Neural progenitor cell (in vitro differentiated cells): ENCODE measurements at places on chromosomes 3 and 15.

- H3K36me3 ChIP-seq: peaks cover 3% of the 10 kb centered on the region
- no peak overlapping the region for H3K27ac ChIP-seq
- peaks cover 10% of the 10 kb centered on the region for H3K4me1 ChIP-seq
- no peak overlapping the region for H3K4me3 ChIP-seq
These were observed 47.4 kb downstream of the TJP1 start for GRCh38 chr15:29774900-29775299.

GRCh38 chr3:145191543-145191942 is 969.4 kb downstream of the PLOD2 start:
- no peak overlapping the region for H3K27ac ChIP-seq
- H3K4me1 ChIP-seq: no peaks in the 10 kb centered on the region
- no peaks in the 10 kb centered on the region for H3K36me3 ChIP-seq
- H3K27me3 ChIP-seq: no peaks in the 10 kb centered on the region
- no peak overlapping the region for H3K4me3 ChIP-seq
- no peak for DNase-seq

DNA sequence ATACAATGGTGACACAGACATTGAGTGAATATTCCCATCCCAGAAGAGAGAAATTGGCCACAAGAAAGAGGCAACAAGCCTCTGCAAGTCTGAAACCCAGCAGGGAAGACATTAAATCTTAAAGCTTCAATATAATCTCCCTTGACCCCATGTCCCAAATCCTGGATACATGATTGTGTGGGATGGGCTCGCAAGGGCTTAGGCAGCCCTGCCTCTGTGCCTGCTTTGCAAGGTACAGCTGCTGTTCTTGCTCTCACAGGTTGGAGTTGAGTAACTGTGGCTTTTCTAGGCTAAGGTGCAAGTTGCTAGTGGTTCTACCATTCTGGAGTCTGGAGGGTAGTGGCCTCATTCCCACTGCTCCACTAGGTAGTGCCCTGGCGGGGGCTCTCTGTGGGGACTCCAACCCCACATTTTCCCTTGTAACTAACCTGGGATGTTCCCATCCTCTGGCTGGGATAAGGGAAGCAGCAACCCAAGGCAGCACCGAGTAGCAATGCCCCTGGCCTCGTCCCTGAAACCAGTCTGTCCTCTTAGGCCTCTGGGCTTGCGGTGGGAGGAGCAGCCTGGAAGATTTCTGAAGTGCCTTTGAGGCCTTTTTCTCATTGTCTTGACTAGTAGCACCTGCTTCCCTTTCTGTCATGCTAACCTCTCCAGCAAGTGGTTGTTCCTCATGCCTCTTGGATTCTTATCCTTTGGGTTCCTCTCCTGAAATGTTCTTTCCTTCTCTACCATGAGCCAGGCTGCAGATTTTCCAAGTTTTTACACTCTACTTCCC is 90.0 kb downstream of the FAM174B start:
- H3K4me1 ChIP-seq: peaks cover 9% of the 10 kb centered on the region
- DNase-seq: no peak
- H3K27me3 ChIP-seq: no peaks in the 10 kb centered on the region

DNA sequence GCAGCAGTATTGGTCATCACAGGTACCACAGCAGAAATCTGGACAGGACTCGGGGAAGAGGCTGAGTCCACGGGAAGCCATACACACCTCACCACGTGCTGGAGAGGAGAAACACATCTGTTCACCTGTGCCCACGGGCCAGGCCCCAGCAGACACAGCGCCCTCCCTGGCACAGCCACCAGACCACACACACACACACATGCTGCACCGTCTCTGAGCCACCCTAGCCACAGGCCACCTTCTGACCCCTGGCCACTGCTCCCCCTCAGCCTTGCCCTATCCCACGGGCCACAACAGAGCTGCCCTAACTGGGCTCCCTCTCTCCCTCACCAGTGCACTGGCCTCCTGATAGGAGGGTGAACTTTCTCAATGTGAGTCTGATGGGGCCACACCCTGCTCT is 2.8 kb downstream of the SHISA5 start:
- no peak for DNase-seq
- H3K4me3 ChIP-seq: no peak overlapping the region
- no peak overlapping the region for H3K27ac ChIP-seq
- H3K36me3 ChIP-seq: no peaks in the 10 kb centered on the region
- no peaks in the 10 kb centered on the region for H3K27me3 ChIP-seq
- peaks cover 8% of the 10 kb centered on the region for H3K4me1 ChIP-seq

DNA sequence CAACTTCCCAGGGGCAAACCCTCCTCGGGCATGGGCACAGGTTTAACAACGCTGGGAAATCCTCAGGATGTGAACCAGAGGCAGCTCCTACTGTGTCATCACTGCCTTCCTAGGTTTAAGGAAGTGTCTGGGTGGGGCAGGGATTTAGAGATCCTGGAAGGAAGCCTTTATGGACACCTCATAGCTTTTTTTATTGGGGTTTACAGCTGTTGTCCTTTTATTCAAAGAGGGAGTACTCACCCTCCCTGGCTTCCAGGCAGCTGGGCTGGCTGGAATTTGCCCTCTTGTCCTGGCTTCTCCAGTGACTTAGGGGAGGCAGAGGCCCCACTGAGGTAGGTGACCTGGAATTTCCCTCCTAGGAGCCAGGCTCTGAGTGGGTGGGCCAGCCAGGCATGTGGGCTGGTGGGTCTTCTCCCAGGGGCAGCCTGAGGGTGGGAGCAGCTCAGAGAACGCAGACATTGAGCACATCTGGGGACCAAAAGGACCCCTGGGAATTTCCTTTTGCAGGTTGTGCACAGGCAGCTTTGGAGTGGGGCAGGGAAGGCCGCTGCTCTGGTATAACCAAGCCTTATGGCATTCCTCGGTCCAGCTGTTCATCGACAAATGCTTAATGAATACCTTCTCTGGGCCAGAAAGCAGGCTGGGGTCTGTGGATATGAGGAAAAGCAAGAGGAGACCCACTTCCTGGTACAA is 13.5 kb upstream of the FAM3D start:
- H3K4me3 ChIP-seq: no peak overlapping the region
- H3K27me3 ChIP-seq: no peaks in the 10 kb centered on the region
- H3K36me3 ChIP-seq: no peaks in the 10 kb centered on the region
- no peak for DNase-seq
- no peaks in the 10 kb centered on the region for H3K4me1 ChIP-seq

- H3K4me1 ChIP-seq: peaks cover 8% of the 10 kb centered on the region
- no peaks in the 10 kb centered on the region for H3K36me3 ChIP-seq
- H3K4me3 ChIP-seq: no peak overlapping the region
- no peak overlapping the region for H3K27ac ChIP-seq
- no peak for DNase-seq
- no peaks in the 10 kb centered on the region for H3K27me3 ChIP-seq
These were observed 75.8 kb upstream of the GATA2 start for GRCh38 chr3:128568602-128569490.

- no peak for DNase-seq
- H3K4me3 ChIP-seq: no peak overlapping the region
- no peaks in the 10 kb centered on the region for H3K27me3 ChIP-seq
- peaks cover 16% of the 10 kb centered on the region for H3K4me1 ChIP-seq
- no peak overlapping the region for H3K27ac ChIP-seq
These were observed 101.7 kb upstream of the COL8A1 start for GRCh38 chr3:99536555-99537314.

- no peaks in the 10 kb centered on the region for H3K36me3 ChIP-seq
- no peak for DNase-seq
- no peak overlapping the region for H3K4me3 ChIP-seq
- no peak overlapping the region for H3K27ac ChIP-seq
These were observed 770.6 kb upstream of the CFAP20DC start for GRCh38 chr3:59820352-59820934.

- H3K4me1 ChIP-seq: no peaks in the 10 kb centered on the region
- H3K27ac ChIP-seq: no peak overlapping the region
- no peaks in the 10 kb centered on the region for H3K27me3 ChIP-seq
- no peak overlapping the region for H3K4me3 ChIP-seq
- no peaks in the 10 kb centered on the region for H3K36me3 ChIP-seq
These were observed 14.5 kb downstream of the MAN2A2 start for GRCh38 chr15:90917569-90917968.

GRCh38 chr15:66578286-66578875 is 12.6 kb upstream of the LCTL start:
- no peaks in the 10 kb centered on the region for H3K4me1 ChIP-seq
- no peak overlapping the region for H3K4me3 ChIP-seq
- no peaks in the 10 kb centered on the region for H3K27me3 ChIP-seq
- no peak for DNase-seq
- no peaks in the 10 kb centered on the region for H3K36me3 ChIP-seq

DNA sequence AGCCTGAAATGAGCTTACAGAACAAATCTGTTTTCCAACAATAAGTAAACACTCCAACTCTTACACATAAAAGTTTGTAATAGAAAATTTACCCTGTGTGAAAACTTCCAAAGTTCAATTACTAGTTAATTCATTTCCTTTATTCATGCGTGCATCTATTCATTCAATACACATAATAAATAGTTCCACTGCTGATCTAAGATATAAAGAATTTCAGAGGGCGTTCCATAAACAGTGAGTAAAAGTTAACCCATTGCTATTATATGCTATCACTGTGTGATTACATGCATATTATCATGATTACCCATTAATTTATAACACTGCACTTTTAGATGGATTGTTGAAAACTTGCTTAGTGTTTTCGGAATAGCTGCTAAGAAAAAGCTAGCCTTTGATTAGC is 36.2 kb upstream of the CFAP20DC start:
- H3K27me3 ChIP-seq: no peaks in the 10 kb centered on the region
- H3K4me1 ChIP-seq: peaks cover 12% of the 10 kb centered on the region

- no peak for DNase-seq
- no peaks in the 10 kb centered on the region for H3K36me3 ChIP-seq
- H3K4me3 ChIP-seq: no peak overlapping the region
- H3K27me3 ChIP-seq: no peaks in the 10 kb centered on the region
- no peak overlapping the region for H3K27ac ChIP-seq
- H3K4me1 ChIP-seq: no peaks in the 10 kb centered on the region
These were observed 5.5 kb downstream of the FGF7 start for GRCh38 chr15:49428409-49429095.

DNA sequence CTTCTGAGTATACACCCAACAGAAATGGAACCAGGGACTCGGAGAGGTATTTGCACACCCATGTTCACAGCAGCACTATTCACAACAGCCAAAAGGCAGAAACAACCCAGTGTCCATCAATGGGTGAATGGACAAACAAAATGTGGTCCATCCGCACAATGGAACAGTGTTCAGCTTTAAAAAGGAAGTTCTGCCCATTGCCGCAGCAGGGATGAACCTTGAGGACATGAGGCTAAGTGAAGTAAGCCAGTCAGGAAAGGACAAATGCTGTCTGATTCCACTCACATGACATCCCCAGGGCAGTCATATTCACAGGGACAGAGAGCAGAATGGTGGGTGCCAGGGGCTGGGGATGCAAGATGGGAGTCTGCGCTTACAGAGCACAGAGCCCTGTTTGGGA is 7.5 kb downstream of the IQSEC1 start:
- no peak overlapping the region for H3K4me3 ChIP-seq
- H3K27ac ChIP-seq: no peak overlapping the region
- H3K36me3 ChIP-seq: no peaks in the 10 kb centered on the region
- H3K4me1 ChIP-seq: peaks cover 6% of the 10 kb centered on the region

DNA sequence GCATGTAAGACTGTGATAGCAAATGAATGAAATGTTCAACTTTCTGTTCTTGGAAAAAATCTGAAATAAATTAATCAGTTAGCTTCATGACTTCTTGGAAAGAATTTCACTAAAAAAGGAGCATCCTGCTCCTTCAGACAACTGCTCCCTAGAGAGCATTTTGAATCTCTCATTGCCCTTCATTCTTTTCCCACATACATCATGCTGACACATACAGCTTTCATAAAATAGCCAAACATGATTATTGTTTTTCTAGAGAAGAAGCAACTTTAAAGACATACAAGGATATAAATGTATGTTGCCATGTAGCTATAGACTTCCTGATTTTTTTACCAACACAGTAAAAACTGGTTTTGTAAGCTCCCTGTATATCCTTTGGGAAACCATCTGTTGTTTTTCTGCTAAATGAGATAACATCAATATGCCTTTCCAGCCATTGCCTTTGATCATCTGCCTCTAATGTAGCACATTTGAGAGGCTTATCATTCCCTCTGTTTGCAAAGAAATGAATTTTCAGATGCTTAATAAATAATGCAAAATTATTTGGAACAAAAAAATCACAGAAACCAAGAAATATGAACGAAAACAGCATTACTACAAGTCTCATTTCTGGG is 248.2 kb upstream of the GPR149 start:
- H3K27me3 ChIP-seq: no peaks in the 10 kb centered on the region
- H3K4me1 ChIP-seq: no peaks in the 10 kb centered on the region
- H3K36me3 ChIP-seq: no peaks in the 10 kb centered on the region
- H3K4me3 ChIP-seq: no peak overlapping the region
- DNase-seq: no peak

DNA sequence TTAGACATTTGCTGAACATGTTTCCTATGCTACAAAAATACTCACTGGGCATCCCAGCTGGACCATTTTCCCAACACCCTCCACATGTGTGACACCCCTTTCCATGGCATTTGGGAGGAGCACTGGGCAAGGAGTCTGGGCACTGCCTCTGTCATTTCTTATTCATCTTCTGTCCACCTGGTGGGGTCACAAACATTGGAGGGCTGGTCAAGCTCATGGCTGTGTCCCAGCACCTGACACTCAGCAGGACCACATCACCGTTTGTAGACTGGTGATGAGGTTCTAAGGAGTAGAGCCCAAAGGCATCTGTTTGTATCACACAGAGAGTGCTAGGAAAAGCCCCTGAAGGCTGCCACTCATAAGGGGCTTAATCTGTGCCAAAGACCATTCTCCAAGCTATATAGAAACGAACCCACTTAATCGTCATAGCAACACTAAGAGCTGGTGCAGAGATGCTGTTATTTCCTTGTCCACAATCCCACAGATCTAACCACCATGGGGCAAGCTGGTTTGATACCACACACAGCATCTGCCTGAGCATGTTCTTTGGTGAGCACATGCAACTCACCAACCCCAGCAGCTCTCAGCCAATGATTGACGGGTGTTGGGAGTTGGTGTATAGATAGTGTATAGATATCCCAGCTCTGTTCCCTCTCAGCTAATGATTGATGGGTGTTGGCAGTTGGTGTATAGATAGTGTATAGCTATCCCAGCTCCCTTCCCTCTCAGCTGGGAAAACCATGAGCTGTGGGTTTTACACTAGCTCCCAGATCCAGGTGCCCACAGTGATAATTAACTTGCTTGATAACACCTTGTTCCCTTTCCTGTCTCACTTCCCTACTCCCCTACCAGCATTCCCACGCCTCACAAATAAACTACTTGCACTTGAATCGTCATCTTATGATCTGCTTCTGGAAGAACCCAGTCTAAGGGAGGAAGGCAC is 42.7 kb upstream of the ATP2B2 start:
- H3K27ac ChIP-seq: no peak overlapping the region
- H3K36me3 ChIP-seq: no peaks in the 10 kb centered on the region
- H3K4me1 ChIP-seq: peaks cover 33% of the 10 kb centered on the region
- no peak overlapping the region for H3K4me3 ChIP-seq
- no peaks in the 10 kb centered on the region for H3K27me3 ChIP-seq
